ENCODE measurements at places on chromosomes 16 and 17.

- DNase-seq = no peak
Observed at GRCh38 chr17:17848311-17849082, 11.7 kb upstream of the SREBF1 start.

- no peak for DNase-seq
Observed at GRCh38 chr16:1895068-1895467, 23.1 kb upstream of the MEIOB start.

DNA sequence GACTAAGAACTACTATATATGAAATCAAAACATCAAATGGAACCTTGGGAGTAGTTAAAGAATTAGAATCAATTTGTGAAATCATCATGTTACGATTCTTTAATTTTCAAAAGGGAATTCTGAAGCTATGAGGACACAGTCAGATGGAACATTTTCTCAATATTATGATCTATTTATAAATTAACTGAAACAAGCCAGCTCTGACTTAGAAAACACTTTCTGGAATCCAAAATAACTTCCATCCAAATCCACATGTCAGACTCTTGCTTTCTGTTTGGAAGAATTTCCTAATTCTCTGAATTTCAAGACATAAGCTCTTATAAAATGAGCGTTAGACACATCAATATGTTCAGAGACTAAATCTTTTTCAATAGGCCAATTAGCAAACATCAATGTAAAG lies 737.7 kb upstream of the SOX9 start:
- DNase-seq = no peak

DNA sequence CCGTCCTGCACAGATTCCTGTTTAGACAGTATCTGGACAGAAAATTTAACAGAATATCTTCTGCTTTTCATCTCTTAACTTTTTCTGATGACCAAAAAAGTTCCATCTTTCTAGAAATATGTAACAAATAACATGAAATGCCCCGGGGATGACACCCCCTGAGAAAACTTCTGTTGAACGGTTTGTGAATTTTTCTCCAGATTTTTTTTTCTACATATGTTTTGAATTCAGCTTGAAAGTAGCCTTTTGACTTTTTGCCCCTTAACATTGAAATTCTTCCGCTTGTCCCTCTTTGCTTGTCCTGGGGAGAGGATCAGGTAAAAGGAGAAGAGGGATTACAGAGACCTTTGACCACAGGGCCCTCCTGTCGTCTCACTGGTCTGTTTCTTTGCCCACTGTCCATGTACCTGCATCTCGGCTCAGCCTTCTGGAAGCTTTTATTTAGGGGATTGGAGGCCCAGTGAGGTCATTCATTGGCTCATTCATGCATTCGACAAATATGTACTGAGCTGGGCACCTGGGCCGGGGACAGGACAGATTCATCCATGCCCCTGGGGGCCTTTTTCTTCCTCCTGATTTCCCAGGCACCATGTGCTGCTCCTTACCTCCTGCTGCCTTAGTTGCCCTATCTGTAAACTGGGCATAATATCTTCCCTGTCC lies 19.6 kb upstream of the CPNE2 start:
- no peak for DNase-seq

DNA sequence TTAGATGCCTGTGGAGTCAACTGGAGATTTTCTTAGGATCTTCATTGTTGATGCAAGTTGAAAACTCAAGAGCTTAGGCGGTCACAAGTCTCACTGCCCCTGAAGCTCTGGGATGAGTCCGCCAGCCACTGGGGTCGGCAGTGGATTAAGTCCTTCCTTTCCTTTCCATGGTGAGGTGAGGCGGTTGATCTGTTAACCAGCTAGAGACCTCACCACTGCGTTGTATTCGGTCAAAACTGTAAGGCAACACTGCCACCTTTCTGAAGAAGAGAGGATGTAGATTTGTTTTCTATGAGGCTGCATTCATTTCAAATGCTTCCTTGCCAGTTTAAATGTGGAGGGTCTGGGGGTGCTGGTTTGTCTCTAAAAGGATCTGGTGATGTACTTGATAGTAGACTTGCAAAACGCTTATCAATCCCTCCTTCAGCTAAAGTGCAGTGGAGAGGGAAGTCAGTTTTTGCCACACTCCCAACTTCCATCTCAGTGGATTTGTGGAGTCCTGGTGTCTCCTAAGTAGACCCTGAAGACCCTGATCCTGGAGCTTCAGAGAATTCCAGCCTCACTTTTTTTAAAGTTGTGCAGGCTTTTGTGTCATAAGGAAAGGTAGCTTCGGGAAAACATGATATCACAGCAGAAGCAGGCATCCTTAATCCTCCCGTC lies 1.7 kb downstream of the MYOCD start:
- DNase-seq = no peak

GRCh38 chr17:42413464-42414040 lies 9.5 kb downstream of the CAVIN1 start:
- DNase-seq = no peak

DNA sequence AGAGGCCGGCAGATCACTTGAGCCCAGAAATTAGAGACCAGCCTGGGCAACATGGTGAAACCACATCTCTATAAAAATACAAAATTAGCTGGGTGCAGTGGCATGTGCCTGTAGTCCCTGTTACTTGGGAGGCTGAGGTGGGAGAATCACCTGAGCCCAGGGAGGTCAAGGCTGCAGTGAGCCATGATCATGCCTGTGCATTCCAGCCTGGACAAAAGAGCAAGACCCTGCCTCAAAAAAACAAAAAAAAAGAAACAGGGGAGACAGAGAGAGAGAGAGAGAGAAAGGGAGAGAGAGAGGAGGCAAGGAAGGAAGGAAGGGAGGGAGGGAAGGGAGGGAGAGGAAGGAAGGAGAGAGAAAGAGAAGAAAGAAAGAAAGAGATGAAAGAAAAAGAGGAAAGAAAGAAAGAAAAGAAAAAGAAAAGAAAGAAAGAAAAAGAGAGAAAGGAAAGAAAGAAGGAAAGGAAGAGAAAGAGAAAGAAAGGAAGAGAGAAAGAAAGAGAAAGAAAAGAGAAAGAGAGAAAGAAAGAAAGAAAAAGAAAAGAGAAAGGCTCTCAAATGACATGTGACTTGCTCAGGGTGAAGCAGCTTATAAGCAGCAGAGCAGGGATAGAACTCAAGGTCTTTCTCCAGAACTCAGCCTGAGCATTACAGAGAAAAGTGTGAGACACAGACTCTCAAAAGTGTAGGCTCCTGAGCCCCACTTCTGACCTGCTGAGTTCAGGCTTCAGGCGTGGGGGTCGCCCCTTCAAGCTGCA lies 15.5 kb downstream of the CX3CL1 start:
- no peak for DNase-seq

GRCh38 chr17:78779850-78780249 lies 2.2 kb downstream of the CYTH1 start:
- no peak for DNase-seq

DNA sequence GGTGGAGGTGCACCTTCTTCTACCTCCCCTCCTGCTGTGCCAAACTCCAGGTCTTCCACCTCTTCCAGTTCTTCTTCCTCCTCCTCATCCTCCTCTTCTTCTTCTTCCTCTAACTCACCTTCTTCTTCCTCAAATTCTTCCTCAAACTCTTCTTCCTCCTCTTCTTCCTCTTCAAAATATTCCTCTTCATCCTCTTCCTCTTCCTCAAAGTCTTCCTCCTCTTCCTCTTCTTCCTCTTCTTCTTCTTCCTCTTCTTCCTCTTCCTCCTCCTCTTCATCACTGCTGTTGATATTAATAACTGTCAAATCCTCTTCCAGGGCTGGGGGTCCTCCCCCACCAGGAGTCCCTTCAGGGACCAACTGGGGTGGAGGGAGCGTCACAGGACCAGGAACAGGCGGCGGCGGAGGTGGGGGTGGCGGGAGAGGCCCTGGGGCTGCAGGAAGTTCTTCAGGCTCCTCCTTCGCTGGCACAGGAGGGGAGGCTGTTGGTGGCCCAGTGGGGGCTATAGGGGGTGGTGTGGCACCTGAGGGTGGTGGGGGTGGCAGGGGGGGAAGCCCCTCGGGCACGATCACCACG lies 30.7 kb upstream of the ALOX15 start:
- no peak for DNase-seq

DNA sequence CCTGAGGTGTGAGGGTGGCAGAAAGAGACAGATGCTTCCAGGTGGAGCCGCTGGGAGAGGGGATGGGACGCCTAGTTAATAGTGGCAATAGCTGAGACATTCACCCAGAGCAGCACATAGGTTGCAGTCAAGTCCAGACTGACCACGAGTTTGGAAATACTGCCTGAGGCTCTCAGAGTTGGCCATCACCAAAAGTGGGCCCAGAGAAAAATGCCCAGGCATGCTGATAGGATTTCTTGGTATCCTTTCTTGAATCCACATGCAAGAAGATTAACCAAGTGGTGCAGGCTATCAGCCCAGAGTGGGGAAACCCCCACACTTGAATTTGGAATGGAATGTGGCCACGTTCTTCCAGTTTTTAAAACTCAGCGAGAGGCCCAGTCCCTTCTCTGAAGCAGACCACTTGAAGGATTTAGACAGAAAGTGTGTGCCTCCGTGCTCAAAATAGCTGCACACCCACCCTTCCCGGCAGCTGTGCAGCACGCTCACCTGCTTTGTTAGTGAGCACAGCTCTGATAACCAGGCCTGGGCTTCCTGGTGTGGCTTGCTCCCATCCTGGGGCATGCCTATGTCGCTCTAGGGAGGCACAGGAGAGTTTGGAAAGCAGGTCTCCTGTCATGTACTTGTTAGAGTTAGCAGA lies 35.7 kb downstream of the PLD6 start:
- no peak for DNase-seq

DNA sequence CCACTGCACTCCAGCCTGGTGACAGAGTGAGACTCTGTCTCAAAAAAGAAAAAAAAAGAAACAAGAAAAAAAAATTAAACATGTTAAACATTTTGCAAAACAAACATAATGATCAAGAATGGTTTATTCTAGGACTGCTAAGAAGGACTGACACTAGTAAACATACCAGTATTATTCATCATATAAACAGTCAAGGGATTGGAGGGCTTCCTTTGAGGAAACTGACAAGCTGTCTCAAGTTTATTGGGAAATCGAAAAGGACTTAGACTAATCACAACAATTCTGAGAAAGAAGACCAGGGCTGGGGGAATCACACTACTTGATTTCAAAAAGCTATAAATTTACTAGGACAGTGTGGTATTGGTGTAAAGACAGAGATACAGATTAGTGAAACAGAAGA lies 75.5 kb downstream of the MYH10 start:
- no peak for DNase-seq

DNA sequence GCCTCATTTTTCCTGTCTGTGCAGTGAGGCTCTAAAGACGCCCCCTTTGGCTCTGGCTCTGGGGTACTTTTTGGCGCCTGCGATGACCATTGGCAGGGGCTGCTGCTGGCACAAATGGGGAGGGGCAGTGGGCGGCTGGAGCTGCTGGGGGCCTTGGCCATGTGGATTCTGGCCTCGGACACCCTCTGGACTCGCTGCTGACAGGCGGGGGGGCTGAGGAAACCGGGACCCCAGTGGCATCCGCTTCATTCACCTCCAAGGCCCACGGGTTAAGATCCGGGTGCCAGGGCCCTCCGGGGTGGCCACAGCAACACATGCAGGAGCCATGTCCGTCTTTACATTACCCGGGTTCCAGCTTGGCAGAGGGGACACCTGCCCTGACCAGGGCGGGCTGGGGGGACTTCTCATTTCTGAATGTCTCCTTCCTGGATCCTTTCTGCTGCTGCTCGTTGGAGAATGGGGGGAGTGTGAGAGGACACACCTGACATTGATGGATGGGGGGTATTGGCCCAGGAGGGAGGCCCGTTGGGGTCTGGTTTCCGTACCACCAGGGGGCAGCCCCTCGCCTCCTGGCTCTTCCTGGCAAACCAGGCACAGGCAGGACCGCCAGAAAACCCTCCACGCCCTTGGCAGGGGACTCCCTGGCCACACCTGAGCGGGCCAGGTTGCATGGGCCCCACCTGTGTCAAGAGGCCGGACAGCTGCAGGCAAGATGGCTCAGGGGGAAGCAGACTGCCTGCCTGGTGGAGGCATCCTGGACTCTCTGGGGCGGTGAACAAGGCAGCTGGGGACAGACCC lies 21.8 kb downstream of the GSE1 start:
- no peak for DNase-seq

DNA sequence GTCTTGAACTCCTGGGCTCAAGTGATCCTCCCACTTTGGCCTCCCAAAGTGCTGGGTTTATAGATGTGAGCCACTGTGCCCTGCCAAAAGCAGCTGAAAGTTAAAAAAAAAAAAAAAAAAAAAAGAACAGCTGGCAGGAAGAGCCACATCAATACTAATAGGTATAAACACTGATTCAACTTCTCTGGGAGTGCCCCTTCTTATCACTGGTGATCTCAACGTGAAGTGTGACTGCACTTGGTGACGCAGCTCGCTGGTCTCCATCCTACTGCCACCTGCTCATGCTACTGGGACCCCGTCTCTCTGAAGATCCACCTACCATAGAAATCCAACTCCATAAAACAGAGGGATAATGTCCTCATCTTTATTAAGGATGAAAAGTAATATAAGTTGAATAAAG lies 40.8 kb downstream of the RNF157 start:
- peak; percentile 72 for DNase-seq

DNA sequence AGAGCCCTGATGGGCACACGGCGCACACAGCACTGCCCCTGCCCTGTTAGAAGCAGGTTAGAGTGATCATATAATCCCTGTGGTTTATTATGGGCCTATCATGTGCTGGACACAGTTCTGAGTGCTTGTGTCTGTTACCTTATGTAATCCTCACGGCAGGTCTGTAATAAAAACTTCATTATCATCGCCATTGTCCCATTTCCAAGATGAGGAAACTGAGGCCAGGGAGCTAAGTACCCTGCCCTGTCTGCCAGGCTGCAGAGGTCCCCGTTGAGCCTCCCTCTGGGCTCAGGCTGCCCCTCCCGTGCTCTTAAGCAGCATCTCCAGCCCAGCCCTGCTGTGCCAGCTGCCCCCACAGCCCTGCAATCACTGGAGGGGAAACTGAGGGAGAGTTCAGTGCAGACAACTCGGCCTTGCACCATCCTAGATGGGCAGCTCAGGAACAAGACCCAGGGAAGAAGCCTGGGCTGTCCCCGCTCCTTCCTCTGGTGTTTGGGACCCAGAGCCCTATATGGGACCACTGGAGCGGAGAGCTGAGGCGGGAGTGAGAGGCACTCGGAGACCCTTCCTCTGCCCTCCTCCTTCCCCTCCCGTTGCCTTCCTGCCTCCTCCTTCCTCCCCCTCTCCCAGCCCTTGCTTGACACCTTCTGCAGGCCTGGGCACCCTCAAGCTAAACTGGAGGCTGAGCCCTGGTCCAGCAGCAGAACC lies 42.0 kb downstream of the WNT3 start:
- DNase-seq = no peak

DNA sequence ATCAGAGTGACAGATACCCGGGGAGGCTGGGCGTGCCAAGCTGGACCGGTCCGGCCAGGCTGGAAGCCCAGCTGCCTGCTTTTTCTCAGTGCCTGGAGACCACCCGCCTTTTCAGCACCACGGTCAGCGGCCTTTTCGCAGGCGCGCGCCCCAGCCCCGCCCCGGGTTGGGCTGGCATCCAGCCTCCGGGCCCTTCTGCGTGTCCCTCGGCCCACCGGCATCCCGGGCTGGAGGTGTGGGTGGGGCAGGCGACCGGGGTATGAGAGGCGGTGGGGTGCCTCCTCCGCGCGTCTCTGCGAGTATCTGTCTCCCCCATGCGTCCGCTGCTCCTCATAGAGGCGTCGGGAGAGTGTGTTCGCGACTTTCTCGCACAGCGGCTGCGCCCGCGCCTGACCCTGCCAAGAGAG lies 102.5 kb downstream of the MRM1 start:
- DNase-seq = peak; percentile 20

- DNase-seq = no peak
Observed at GRCh38 chr17:34797720-34798119, 163.5 kb downstream of the CCT6B start.

All from CD8-positive, alpha-beta memory T cell (primary cell).